Activated effector memory CD4-positive, alpha-beta T cell treated with Interleukin-2 at 50 U/mL for 16 hours (primary cell): ENCODE measurements at places on chromosomes 2 and 18.
A peak's percentile ranks its signal among the peaks of the same experiment; 100 is the strongest.

DNA sequence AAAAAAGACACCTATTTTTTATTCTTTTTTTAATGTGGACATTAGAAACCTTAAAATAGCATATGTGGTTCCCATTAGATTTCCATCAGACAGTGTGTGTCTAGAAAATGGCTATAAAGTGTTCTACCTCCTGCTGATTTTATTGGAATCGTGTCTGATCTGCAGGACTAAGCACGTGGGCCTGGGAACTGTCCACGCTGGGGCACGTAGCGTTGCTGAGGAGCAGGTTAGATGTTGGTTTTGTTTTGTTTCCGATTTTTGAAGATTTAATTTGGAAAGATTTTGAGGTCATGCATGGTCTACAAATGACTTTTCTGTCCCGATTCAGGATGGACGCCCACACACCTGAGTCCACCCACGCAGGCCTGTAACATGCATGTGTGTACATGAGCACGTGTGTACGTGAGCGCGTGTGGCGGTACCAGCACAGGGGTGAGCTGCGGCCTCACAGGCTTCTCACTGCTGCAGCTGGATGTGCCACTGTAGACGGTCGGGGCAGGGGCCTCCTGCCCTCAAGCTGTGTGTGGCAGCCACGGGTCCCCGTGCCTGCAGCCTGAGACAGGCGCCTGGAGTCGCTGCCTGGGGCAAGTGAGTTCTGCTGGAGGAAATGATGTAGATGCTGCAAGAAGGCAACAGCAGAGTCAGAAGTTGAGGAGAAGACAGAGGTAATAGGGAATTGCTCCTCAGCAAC is 99.7 kb upstream of the CTDP1 start:
- DNase-seq, result no peak

DNA sequence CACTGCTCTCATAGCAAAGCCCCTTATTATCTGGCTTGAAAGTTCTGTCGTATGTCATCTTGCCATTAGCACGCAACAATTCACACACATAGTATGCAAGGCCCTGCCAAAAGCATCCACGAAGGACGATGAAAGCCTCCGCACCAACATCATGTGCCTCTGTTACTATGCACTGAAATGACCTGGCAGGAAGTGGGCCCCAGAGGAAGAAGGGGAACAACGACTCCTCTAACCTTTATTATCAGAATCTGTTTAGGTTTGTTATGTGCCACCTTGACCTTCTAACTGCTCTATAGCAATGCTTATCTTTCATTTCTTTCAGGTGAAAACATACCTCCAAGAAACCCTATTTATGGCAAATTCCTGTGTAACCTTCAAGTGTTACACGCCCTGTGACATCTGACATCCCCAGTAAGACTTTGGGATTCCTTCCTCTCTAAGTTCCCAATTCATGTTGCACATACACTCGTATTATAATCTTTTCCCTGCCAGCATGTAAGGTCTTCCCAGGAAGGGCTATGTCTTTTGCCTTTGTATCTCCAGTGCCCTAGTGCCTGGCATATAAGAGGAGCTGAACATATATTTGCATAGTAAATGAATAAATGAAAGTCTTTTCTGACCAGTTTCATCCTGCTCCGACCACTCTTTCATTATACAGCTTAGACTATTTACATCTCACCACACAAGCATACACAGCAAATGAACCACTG is 7.0 kb upstream of the NDUFV2 start:
- peak; percentile 49 for DNase-seq

GRCh38 chr2:32905270-32905669 is 41.5 kb upstream of the LTBP1 start:
- DNase-seq, result no peak

DNA sequence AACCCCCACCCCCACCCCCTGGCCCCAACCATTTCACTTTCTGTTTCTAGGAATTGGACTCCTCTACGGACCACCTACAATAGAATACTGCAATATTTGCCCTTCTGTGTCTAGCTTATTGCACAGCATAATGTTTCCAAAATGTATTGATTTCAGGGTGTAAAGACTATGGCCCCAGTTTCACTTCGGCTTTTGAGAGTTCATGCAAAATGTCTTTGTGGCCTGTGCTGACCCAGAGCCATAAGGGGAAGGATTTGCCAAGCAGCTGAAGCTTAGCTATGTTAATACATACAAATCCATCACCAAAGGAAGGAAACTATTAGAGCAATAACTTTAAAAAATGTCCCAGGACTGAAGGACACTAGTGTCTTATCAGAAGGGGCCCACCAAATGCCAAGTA is 11.2 kb upstream of the ATP9B start:
- DNase-seq, result no peak

DNA sequence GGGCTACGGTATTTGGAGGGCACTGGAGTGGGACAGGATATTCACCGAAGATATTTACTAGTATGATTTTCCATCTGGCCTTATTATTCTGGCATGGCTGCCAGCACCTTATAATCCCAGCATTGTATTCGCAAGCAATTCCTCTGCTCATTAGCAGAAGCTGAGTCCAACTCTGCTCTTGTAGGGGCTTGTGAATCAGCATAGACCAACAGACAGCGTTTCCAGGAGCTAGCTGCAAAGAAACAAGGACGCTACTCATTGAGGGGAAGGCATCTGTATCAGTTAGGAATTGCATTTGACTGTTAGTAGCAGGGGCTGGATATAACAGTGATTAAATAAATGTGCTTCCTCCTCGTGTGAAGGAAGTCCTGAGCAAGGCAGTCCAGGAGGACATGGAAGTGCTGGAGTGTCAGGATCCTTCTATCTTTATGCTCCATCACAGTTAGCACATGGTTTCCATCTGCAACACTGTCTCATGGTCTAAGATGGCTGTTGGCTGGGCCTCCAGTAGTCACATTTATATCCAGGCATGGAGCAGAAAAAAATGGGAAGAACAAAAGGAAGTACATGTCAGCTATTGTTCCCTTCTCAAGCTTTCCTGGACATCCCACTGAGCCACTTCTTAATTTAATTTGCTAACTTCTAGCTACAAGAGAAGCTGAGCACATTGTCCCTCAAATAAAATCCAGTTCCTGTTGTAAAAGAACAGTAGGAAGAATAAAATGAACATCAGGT is 214.1 kb downstream of the C1D start:
- DNase-seq, result no peak

- no peak for DNase-seq
These were observed 150.0 kb downstream of the STK39 start for GRCh38 chr2:168097431-168097830.

GRCh38 chr18:10936176-10937053 is 213.0 kb downstream of the PIEZO2 start:
- DNase-seq, result no peak

- no peak for DNase-seq
These were observed 242.1 kb downstream of the ALPK2 start for GRCh38 chr18:58386780-58387179.

GRCh38 chr2:171478345-171478744 is 43.9 kb upstream of the CYBRD1 start:
- no peak for DNase-seq

- DNase-seq, result no peak
These were observed 269.5 kb upstream of the POU3F3 start for GRCh38 chr2:104584393-104584792.

DNA sequence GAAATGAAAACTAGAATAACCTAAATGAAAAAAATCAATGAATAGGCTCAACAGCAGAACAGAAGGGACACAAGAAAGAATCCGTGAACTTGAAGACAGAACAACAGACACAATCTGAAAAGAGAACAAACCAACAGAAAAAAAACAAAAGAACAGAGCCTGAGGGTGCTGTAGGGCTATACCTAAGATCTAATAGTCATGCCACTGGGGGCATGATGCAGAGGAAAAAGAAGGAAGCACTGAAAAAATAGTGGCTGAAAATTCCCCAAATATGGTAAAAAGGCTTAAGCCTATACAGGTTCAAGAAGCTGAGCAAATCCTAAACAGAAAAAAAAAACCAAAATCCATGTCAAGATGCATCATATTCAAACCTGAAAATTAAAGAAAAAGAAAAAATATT is 50.3 kb downstream of the KANSL3 start:
- DNase-seq, result no peak

DNA sequence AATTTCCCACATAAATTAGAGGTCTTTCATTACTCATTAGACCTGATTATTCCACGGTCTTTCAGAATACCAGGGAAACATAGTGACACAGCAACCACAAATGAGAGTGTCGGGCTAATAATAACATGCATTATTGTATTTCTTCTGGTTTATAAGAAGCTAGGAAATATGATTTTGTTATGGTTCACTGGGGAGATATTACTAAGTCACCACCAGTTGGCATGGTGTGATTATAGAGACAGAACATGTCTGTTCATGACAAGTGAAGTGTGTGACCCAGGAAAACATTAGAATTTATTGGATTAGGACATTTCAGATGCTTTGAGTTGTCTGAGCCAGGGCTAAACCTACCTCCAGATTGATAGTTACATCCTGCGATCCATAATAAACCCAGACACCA is 494.4 kb downstream of the FBXO15 start:
- DNase-seq, result no peak

DNA sequence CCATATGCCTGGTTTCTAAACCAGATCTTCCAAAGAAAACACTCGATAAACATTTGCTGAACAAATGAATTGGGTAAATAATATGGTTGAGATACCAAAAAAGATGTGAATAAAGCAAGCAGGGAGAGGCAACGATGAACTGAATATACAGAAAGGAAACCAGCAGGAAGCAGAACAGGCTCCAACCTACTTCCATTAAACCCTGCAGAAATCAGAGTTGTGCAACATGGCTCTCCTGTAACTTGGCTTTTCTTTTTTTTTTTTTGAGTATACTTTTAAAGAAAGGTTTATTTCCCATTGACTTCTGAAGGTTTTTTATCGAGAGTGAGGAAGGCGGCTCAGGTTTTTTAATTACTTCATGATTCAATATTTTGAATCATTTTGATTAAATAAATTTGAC is 23.5 kb downstream of the ITSN2 start:
- no peak for DNase-seq

GRCh38 chr2:188345426-188345825 is 53.8 kb downstream of the GULP1 start:
- no peak for DNase-seq

GRCh38 chr2:217189747-217190146 is 329.9 kb upstream of the TNP1 start:
- no peak for DNase-seq

GRCh38 chr2:46369783-46370182 is 72.6 kb downstream of the EPAS1 start:
- no peak for DNase-seq

- no peak for DNase-seq
These were observed 11.2 kb downstream of the SLC40A1 start for GRCh38 chr2:189569295-189569910.

DNA sequence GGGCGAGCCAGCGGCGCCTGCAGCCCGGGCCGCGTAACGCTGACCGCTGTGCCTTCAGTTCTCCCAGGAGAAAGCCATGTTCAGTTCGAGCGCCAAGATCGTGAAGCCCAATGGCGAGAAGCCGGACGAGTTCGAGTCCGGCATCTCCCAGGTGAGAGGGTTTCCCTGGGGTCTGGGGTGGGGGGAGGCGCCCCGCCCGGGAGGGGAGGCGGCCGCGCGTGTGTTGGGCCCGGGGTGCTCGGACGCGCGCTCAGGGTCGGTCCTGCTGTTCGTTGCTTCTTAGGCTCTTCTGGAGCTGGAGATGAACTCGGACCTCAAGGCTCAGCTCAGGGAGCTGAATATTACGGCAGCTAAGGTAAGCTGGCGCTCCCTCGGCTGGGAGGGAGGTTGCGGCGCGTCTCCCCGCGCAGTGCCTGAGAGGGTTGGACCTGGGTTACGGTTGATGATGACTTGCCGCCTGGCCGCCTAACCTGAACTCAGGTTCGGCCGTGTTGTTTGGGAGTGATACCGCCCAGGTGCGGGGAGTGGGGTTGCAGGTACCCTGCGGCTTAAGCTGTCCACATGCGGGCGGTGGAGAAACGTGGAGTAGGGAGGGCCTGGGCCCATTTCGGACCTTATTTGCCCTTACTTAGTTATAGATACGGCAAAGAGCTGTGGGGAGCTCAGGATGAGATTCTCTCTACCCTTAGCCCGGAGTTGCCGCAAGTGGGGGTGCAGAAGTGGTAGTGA is 638 bp downstream of the RPS7 start:
- DNase-seq, result peak; percentile 25
